Smooth muscle cell of the pulmonary artery (primary cell): ENCODE measurements at places on chromosomes 3 and 15. TPM values are rescaled to one million over a fixed set of nuclear protein-coding genes. Genes with fewer than 3 reads are reported as not detected.

ATG3 gene
- 53.3 and 54.7 TPM in 2 replicates for total RNA-seq

NUTM1 gene
- total RNA-seq = not detected in 2 replicates

CCR3 gene
- not detected in 2 replicates for total RNA-seq

DUOXA1 gene
- 0.07 TPM in 1 of 2 replicates, not detected in the other for total RNA-seq

DGKG gene
- 1.2 and 4.0 TPM in 2 replicates for total RNA-seq

RTP1 gene
- total RNA-seq = not detected in 2 replicates

CD200R1 gene
- 0.07 TPM in 1 of 2 replicates, not detected in the other for total RNA-seq

CP gene
- total RNA-seq = 16.1 and 42.1 TPM in 2 replicates

DAZL gene
- total RNA-seq = not detected in 2 replicates

TGM5 gene
- total RNA-seq = 0.26 TPM in 1 of 2 replicates, not detected in the other

FEZF2 gene
- total RNA-seq = not detected in 2 replicates

SEC11A gene
- 158 and 200 TPM in 2 replicates for total RNA-seq

POTEB3 gene
- not detected in 2 replicates for total RNA-seq

RHOV gene
- 0.07 TPM in 1 of 2 replicates, not detected in the other for total RNA-seq

FBXW12 gene
- total RNA-seq = not detected in 2 replicates

STRA6 gene
- total RNA-seq = 0.59 and 2.6 TPM in 2 replicates

TBCCD1 gene
- total RNA-seq = 14.0 and 15.2 TPM in 2 replicates
